ENCODE measurements at places on chromosomes 6 and 20.

DNA sequence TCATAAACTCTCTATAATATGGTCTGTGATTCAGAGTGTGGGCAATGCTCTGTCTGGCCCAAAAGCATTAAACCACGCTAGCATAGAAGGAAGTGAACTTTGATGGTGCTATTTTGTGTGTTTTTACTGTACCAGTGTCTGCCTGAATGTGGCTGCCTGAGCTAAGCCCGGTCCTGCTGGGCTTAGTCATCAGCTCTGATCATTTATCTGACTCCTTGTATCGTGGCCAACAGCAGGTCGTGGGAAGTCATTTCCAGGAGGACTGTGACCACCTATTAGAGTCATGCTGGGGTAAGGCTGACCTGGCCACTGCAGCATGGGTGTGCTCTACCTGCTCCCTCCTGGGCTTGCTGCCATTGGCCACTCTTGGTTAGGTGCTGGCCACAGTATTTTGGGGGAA lies 239.1 kb upstream of the CEP162 start:
- no peak for DNase-seq

DNA sequence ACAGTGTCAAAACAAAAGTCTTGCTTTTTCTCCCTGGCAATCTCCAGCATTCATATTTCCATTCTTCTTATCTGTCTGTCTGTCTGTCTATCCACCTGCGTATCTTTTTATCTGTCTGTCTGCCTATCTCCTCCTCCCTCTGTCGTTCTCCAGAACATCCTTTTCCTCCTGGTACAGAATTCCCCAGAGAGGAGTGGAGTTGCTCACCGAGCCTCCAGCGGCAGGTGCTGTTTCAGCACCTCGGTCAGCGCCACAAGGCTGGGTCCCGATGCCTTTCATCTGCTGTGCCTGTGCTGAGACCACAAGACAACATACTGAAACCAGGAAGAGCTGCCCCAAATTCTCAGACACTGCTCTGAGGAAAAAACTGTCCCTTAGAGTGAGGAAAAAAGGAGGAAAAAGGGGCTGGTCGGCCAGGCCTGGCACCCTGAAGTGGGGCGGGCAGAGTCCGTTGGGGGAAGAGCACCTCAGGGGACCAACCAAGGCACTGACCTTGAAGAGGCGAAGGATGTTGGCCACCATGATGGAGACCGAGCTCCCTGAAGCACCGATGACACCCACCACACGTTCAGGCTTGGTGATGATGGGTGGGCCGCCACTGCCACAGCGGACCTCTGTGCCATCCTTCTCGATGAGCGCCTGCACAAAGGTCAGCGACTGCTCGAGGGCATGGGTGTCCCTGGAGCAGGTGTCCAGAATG lies 13.3 kb downstream of the GRM4 start:
- DNase-seq: no peak

DNA sequence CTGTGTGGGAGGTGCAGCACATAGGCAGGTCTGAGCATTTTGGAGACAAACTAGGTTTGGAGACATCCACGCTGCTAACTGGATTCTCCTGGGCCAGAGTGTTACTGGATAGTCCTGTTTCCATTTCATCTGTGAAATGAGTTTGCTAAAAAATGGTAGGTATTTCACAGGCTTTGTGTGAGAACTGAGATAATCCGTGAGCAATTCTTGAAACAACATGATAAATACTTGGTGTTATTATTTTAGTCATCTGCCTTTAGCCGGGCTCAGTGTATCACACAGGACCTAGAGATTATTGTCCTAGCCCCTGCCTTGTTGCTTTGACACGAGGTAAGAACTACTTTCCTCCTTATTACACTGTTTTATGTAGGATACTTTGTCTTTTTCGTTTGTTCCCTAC lies 63.0 kb downstream of the PRR18 start:
- no peak for DNase-seq

DNA sequence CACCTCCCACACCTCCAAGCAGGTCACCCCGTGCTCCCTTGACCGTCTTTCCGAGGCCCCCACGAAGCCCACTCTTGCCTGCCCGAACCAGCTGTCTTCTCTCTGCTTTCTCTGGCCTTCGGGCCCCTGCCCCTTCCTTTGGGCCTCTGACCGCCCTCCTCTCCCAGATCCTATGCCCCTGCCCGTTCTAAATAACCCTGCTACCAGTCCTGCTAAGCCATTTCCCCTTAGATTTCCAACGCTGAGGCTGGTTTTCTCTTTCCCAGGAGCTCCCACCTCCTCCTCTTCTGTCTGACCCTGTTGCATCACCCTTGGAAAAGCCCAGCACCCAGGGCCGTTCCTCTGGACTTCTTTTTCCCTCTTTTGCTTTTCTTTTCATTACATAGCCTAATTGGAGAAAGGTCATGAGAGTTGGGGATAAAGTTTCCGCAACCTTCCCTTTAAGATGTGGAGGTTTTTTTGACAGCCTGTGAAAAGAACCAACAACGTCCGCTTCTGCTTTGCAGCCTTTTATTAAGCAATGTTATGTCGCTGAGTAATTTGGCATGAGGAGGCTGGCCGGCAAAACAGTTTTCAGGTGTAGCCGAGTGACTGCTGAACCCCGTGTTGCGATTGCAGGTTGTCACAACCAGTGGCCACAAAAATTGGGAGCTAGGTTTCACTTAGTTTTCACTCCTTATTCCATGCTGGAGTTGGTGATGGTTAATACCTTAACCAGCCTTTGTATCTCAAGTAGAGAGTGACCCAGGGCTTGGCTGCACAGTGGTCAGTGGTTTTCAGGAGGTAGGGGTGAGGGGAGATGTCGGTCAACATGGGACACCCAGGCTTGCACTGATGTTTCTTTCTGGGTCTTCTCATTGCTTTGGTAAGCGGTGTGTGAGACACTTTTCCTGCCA lies 970 bp downstream of the BLTP3A start:
- DNase-seq: no peak

DNA sequence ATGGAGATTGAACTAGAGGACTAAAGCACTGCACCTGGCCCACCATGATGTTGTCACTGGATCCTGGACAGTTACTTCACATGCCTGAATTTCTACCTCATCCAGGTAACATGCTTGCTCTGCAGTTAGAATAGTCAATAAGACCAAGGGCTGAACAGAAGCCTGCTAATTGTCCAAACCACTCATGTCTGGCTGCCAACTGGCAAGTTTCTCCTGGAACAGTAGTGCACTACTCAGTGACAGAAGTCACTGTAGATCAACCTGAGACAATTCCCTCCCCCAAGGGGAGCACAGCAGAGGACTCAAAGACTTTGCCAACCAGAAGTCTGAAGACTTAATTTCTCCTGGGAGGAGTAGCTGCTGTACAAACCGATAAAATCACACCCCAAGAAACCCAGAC lies 454.6 kb upstream of the MARCKS start:
- no peak for DNase-seq

DNA sequence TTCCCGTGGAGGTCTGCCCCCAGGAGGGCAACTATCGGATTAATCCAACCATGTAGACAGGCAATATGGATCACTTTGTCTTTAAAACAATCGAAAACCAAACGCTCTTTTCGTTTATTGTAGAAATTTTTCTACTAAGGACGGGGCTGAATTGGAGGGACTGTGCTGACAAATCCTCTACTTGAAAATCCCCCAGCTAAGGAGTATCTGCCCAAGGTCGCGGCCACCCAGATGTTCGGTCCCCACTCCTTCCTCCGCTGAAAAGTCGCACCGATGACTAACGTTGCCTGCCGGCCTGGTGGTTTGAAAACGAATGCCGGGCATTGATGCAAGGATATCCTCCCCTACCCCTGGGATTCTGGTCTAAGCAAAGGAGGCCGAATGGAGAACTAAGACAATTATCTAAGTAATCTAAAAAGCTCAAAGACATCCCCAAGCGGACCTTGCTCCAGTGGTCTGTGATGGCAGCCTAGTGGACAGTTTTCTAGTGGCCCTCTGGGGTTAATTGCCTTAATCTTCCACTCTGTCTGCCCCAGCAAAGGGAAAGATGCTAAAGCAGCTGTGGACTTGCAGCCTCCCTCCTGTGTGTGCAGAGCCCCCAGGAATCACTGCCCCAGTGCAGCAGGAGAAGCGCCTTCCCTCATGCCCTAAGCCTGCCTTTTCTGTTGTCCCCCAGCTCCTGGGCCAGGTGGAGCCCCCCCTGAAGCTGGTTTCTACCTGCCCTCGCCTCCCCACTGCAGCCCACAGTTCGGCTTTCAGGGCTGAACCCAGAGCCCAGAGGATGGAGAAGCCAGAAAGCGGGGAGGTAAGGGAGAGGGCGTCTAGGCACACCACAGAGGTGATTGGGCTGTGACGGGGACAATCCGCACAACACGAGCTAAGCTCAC lies 3.6 kb upstream of the FOXC1 start:
- no peak for DNase-seq

- no peak for DNase-seq
Observed at GRCh38 chr6:52929321-52930164, 20.0 kb upstream of the GSTA3 start.

DNA sequence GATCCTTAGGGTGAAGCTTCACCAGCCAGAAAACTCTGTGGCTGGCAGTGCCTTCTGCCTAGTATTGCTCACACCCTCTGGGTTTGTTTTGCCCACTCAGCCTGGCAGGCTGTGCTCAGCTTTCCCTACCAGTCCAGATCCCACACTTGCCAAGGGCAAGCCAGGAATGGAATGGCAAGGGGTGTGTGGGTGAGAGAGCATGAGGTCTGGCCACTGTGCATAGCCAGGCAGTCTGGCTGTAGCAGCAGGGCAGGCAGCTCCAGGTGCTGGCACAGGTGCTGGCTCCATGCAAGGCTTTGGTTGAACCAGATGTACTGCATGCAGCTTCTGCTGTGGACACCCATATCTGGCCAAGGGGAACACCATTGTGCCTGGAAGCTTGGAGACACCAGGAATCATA lies 1720.3 kb downstream of the HACE1 start:
- no peak for DNase-seq

DNA sequence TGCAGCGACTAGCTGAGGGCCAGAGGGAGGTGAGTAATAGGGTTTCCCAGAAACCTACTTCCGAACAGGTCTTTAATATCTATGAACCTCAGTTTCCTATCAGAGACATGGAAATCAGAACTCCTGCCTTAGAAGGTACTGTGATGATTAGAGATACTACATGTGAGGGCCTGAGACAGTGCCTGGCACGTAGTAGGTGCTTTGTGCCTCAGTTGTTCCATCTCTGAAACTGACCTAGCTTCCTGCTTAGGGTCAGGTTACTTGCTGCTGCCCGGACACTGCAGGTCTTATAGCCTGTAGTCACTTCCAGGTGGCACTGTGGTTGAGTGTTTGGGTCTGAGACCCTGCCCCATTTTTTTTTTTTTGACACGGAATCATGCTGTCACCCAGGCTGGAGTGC lies 20.9 kb downstream of the RAB44 start:
- DNase-seq: no peak

Data from GOT3 (cell line).